Camera-type eye (tissue), 1 donor: ENCODE measurements at places on chromosomes 11 and 22. TPM values are rescaled to one million over a fixed set of nuclear protein-coding genes. Genes with fewer than 3 reads are reported as not detected.

Gene TMEM191B
- total RNA-seq = not detected

Gene SYCE3
- not detected for total RNA-seq

Gene BTBD18
- not detected for total RNA-seq

Gene MFRP
- total RNA-seq = 5.8 TPM

Gene TRIM29
- total RNA-seq = 44.5 TPM

Gene OR52H1
- 0.66 TPM for total RNA-seq

Gene TRPC6
- total RNA-seq = 11.6 TPM

Gene NOX4
- 8.2 TPM for total RNA-seq

Gene SCGB1A1
- total RNA-seq = not detected

Gene FOLH1
- 11.5 TPM for total RNA-seq

Gene ARCN1
- total RNA-seq = 123 TPM

Gene DERL3
- total RNA-seq = 1.2 TPM

Gene PRG2
- total RNA-seq = not detected

Gene LRRN4CL
- total RNA-seq = 12.4 TPM

Gene OR52W1
- not detected for total RNA-seq

Gene TEX12
- 0.93 TPM for total RNA-seq

Gene IL17REL
- total RNA-seq = 0.55 TPM

Gene CELSR1
- 12.3 TPM for total RNA-seq

Gene OR8A1
- not detected for total RNA-seq

Gene SLC22A8
- total RNA-seq = 8.5 TPM

Gene PGA5
- not detected for total RNA-seq

Gene SMDT1
- 19.1 TPM for total RNA-seq

Gene PNPLA5
- 0.16 TPM for total RNA-seq

Gene TRIM6
- total RNA-seq = 5.8 TPM

Gene APOA5
- not detected for total RNA-seq

Gene CTSW
- 0.77 TPM for total RNA-seq

Gene RASSF10
- total RNA-seq = 2.0 TPM

Gene PTPRCAP
- 0.71 TPM for total RNA-seq

Gene ZNF280B
- 3.2 TPM for total RNA-seq

Gene FUT4
- total RNA-seq = 10.7 TPM

Gene BARX2
- 7.0 TPM for total RNA-seq

Gene C22orf31
- 0.82 TPM for total RNA-seq

Gene ZNF214
- total RNA-seq = 18.0 TPM

Gene OR2AT4
- total RNA-seq = not detected

Gene KCNQ1
- total RNA-seq = 1.6 TPM

Gene LRRC32
- 25.8 TPM for total RNA-seq

Gene MS4A3
- total RNA-seq = 2.3 TPM

Gene SMC1B
- 0.11 TPM for total RNA-seq

Gene BBOX1
- 2.5 TPM for total RNA-seq

Gene EIF3F
- total RNA-seq = 195 TPM

Gene SIRT3
- total RNA-seq = 26.3 TPM

Gene ANKK1
- 0.33 TPM for total RNA-seq

Gene APOA4
- total RNA-seq = not detected

Gene OTOG
- total RNA-seq = not detected

Gene GLB1L2
- 8.7 TPM for total RNA-seq

Gene B3GAT1
- 19.8 TPM for total RNA-seq

Gene PATE4
- not detected for total RNA-seq

Gene IL10RA
- total RNA-seq = 4.2 TPM

Gene SYT7
- 27.4 TPM for total RNA-seq

Gene MRGPRX3
- total RNA-seq = not detected

Gene ELMOD1
- total RNA-seq = 30.2 TPM

Gene KRTAP5-9
- total RNA-seq = not detected

Gene SIK2
- 36.3 TPM for total RNA-seq

Gene RABL2B
- total RNA-seq = 16.1 TPM

Gene TECTA
- 2.2 TPM for total RNA-seq
